ENCODE measurements at places on chromosomes 1 and 21. TPM values are rescaled to one million over a fixed set of nuclear protein-coding genes. Genes with fewer than 3 reads are reported as not detected.

Gene PHGDH
- polyA plus RNA-seq, result 45.0 TPM

GRCh38 chr1:116325922-116326321 lies 47.1 kb upstream of the ATP1A1 start:
- DNase-seq, result no peak
- H3K36me3 ChIP-seq, result no peaks in the 10 kb centered on the region
- H3K27ac ChIP-seq, result no peak overlapping the region
- no peak overlapping the region for H3K4me3 ChIP-seq
- H3K4me1 ChIP-seq, result no peaks in the 10 kb centered on the region

DNA sequence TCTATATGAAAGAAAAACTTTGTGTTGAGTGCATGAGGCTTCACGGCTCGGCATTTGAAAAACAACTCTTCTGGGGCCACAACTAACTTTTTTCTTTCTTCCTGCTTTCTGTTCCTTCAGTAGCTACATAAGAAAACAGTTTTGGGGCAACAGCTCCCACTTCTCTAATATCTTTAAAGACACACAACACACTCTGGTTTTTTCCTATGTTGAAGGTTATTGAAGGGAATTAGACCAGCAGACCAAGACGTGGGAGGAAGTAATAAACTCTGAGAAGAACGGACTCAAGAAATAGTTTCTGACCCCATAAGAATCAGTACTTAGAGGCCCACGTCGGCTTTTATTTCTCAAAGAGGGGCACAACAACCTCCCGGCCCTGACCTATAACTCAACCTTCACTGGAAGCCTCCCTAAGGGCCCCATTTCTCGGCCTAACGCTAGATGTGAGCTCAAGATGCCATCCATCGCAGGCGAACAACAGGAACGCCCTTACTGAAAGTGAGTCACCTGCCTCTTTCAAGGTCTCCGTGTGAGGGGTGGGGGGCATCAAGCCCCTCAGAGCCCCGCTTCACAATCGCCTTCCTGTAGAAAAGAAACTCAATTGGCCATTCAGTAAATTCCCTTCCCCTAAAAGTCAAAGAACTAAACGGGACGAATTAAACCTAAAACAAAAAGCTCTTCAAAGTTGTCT lies 844 bp downstream of the ZMYM6 start:
- H3K36me3 ChIP-seq, result peaks cover 1% of the 10 kb centered on the region
- H3K27me3 ChIP-seq, result no peaks in the 10 kb centered on the region
- peaks cover 2% of the 10 kb centered on the region for H3K4me1 ChIP-seq
- peak overlapping the region; percentile 93 for H3K4me3 ChIP-seq
- H3K27ac ChIP-seq, result peak overlapping the region; percentile 87

DNA sequence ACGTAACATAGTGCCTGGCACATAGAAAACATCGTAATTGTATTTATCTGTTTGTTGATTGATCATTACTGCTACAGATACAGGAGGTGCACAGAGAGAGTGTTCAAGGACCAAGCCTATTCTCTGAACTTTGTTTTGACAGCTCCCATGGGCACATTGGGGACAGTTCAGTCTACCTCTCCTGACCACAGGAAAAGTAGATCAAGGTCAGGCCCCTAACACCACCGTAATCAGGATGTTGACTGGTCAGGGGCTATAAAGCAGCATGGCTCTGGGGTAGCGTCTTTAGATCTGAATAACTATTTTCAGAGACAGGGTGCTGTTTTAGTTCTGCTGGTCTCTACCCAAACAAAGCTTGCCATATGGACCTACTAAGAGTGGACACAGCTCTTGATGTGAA lies 223.1 kb upstream of the IRF2BP2 start:
- H3K4me3 ChIP-seq, result no peak overlapping the region
- peaks cover 7% of the 10 kb centered on the region for H3K27me3 ChIP-seq
- H3K36me3 ChIP-seq, result no peaks in the 10 kb centered on the region
- no peaks in the 10 kb centered on the region for H3K4me1 ChIP-seq

DNA sequence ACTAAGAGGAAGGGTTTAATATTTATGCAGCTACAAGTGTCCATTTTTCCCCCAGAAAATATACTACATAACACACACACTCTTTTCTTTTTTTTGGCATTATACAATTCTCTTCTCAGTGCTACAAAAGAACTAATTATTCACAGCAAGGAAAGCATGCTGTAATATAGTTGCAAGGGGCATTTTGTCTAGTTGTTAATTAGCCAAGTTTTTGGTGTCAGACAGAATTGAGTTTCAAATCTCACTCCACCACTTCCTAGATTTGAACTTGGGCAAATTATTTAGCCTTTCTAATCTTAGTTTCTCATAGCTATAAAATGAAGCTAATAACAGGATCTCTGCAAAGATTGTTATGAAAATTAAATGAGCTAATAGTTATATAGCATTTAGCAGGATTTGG lies 60.0 kb upstream of the VTCN1 start:
- DNase-seq, result no peak
- H3K4me3 ChIP-seq, result no peak overlapping the region
- H3K27ac ChIP-seq, result no peak overlapping the region
- no peaks in the 10 kb centered on the region for H3K4me1 ChIP-seq
- peaks cover 4% of the 10 kb centered on the region for H3K27me3 ChIP-seq
- H3K36me3 ChIP-seq, result no peaks in the 10 kb centered on the region

DNA sequence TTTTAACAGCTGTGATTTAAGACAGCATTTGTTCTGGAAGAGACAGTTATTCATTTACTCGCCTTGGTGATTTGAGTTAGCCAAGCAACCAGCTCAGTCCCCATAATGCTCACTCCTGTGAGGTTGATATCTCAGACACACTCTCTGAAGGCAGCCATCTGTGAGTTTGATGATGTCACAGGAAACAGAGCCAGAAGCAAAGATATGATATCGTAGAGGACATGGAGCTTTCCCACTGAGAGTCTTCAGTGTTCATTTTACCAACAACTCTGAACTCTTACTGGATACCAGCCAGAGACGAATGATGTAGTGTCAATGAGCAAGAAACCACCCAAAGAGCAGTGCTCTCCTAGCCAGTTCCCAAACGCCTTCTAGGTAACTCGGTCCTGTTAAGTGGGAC lies 219.4 kb downstream of the SLC35F3 start:
- peak; percentile 17 for DNase-seq
- no peak overlapping the region for H3K4me3 ChIP-seq
- no peaks in the 10 kb centered on the region for H3K4me1 ChIP-seq

DNA sequence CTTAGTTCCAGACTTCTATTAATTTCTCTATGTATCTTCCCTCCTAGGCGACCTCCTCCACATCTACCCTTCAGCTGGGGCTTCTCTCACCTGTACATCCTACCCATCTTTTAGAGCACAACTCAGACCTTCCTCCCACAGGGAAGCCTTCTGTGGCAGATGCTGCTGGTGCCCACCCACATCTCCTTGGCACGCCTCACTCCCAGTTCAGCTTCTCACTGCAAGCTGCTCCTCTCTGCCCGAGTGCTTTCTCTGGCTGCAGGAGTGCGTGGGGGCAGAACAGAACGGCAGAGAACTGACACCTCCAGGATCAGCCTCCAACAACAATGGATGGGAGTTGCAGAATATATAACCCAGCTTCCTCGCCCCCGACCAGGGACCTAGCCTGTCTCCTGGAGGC lies 36.5 kb downstream of the ZBTB18 start:
- DNase-seq, result no peak
- peaks cover 31% of the 10 kb centered on the region for H3K27me3 ChIP-seq
- no peaks in the 10 kb centered on the region for H3K36me3 ChIP-seq
- no peaks in the 10 kb centered on the region for H3K4me1 ChIP-seq

Gene RCC2
- 35.6 TPM for polyA plus RNA-seq

- peaks cover 19% of the 10 kb centered on the region for H3K4me1 ChIP-seq
- H3K4me3 ChIP-seq, result no peak overlapping the region
- DNase-seq, result no peak
- H3K27ac ChIP-seq, result no peak overlapping the region
- peaks cover 2% of the 10 kb centered on the region for H3K36me3 ChIP-seq
Measured at GRCh38 chr1:27149084-27149761, 5.7 kb downstream of the SLC9A1 start.

DNA sequence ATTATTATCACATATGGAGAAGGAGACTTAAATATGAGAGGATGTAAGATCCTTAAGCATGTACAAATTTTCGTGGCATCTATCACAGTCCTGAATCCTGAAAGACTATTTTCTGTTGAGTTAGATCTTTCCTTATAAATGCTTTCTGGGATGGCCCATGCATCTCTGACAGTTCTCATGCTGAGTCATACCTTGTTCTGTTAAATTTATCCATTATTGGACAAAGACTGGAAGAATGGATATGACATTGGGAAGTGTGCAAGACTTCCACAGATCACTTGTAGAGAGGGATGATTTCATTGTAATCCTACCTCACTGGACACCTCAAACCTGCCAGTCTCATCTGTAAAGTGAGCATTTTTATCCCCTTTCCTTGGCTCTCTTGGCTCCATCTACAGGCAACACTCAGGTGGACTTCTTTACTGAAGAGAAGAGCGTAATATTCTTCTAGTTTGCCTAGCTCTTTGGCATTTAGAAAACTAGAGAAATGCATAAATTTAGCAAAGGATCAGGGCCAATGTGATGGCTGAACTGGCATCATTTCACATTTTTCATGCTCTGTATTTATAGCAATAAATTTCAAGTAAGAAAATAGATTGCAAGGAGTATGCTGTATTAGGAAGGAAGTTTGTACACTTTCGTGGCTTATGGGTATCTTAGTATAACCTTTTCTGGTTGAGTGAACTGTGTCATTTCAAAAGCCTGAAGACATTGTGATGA lies 128.2 kb downstream of the NFIA start:
- DNase-seq, result no peak
- no peaks in the 10 kb centered on the region for H3K4me1 ChIP-seq
- H3K27me3 ChIP-seq, result no peaks in the 10 kb centered on the region

Gene NLRP3
- 0.07 TPM for polyA plus RNA-seq

DNA sequence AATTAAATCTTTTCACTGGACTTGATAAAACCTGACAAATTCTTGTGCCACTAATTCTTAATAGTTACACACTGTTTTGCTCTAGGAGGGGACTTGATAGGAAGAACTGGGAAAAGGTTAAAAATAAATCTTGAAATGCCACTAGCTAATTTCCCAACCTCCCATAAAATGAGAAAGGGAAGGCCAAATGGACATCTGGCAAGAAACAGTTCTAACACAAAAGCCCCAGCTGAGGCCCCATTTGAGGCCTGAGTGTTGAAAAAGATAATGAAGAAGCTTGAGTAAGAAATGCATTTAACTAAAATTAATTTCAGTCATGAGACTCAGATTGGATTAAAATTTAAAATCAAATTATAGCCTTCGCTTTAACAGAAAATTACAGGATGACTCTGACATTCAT lies 11.2 kb upstream of the RAP1GAP start:
- H3K36me3 ChIP-seq, result no peaks in the 10 kb centered on the region
- no peak for DNase-seq
- no peaks in the 10 kb centered on the region for H3K27me3 ChIP-seq
- no peak overlapping the region for H3K27ac ChIP-seq

- DNase-seq, result no peak
- H3K4me3 ChIP-seq, result no peak overlapping the region
- H3K36me3 ChIP-seq, result no peaks in the 10 kb centered on the region
- H3K27ac ChIP-seq, result no peak overlapping the region
- no peaks in the 10 kb centered on the region for H3K27me3 ChIP-seq
Measured at GRCh38 chr1:231252336-231252735, 11.3 kb downstream of the GNPAT start.

Gene RGS16
- 0.09 TPM for polyA plus RNA-seq

- no peak overlapping the region for H3K27ac ChIP-seq
- no peaks in the 10 kb centered on the region for H3K36me3 ChIP-seq
- peak; percentile 64 for DNase-seq
- no peaks in the 10 kb centered on the region for H3K4me1 ChIP-seq
- no peak overlapping the region for H3K4me3 ChIP-seq
Measured at GRCh38 chr1:62144238-62144831, 50.3 kb upstream of the L1TD1 start.

- no peaks in the 10 kb centered on the region for H3K4me1 ChIP-seq
- no peak overlapping the region for H3K4me3 ChIP-seq
- DNase-seq, result no peak
- H3K27me3 ChIP-seq, result no peaks in the 10 kb centered on the region
Measured at GRCh38 chr1:229689273-229689672, 63.2 kb downstream of the URB2 start.

DNA sequence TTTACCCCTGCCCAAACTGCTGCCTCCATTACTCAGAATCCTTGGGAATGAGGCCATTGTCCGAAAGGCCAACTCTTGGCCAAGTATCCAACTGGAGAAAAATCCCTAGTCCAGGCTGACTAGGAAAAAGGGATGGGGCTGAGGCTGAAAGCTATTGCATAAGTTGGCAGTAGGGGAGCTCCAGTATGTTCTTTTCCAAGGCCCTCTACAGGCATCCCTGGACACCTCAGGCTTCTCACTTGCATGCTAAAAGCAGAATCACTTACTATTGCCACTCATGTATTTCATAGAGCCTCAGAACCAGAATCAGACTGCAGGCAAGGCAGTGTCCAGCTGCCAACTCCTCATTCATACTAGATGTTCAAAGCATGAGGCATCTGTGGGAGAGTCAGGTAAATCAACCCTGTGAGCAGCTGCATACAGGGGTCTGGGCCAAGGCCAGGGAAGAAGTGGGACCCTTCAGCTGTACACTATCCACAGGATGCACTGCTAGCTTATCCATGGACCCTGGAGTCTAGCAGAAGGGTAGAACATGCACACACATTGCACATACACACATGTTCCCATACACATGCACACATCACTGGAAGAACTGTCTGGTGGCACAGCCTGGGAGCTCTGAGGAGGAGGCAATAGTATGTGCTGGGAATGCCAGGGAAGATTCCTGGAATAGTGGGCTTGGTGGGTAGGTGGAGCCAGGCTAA lies 195.3 kb downstream of the C1orf94 start:
- no peak for DNase-seq
- no peak overlapping the region for H3K4me3 ChIP-seq
- H3K27ac ChIP-seq, result no peak overlapping the region
- H3K4me1 ChIP-seq, result no peaks in the 10 kb centered on the region

DNA sequence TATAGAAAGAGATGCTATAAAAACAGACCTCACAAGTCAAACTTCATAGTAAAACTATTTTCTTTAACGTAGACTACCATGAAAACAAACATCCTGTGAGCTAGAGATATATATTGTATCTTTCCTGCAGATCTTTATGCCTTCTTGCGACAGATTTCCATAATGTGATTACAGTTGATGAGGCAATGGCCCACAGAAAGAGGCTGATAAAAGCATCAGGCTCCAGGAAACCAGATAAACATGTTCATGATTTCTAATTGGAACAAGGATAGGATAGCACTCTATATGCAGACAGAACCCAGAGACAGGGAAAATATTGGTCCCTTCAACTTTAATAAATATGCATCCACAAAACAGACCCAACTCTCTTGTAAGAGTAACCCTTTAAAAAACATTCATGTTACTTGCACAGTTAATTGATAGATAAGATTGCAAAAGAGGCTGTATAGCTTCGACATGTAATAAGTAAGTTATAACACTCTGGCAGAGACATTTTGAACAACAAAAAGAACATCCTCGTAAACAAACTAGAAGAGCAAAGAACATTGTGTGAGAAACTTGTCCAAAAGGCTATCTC lies 329.4 kb downstream of the AGBL4 start:
- DNase-seq, result no peak
- no peaks in the 10 kb centered on the region for H3K27me3 ChIP-seq
- H3K4me3 ChIP-seq, result no peak overlapping the region
- no peaks in the 10 kb centered on the region for H3K36me3 ChIP-seq
- H3K4me1 ChIP-seq, result no peaks in the 10 kb centered on the region
